ENCODE measurements at places on chromosomes 1 and 21.

GRCh38 chr21:36709030-36709867 lies 10.3 kb downstream of the SIM2 start:
- DNase-seq, result no peak

GRCh38 chr1:61268546-61269240 lies 186.3 kb downstream of the NFIA start:
- peak; percentile 67 for DNase-seq

- DNase-seq, result peak; percentile 89
Measured at GRCh38 chr1:53295726-53296116, 32.1 kb downstream of the LRP8 start.

DNA sequence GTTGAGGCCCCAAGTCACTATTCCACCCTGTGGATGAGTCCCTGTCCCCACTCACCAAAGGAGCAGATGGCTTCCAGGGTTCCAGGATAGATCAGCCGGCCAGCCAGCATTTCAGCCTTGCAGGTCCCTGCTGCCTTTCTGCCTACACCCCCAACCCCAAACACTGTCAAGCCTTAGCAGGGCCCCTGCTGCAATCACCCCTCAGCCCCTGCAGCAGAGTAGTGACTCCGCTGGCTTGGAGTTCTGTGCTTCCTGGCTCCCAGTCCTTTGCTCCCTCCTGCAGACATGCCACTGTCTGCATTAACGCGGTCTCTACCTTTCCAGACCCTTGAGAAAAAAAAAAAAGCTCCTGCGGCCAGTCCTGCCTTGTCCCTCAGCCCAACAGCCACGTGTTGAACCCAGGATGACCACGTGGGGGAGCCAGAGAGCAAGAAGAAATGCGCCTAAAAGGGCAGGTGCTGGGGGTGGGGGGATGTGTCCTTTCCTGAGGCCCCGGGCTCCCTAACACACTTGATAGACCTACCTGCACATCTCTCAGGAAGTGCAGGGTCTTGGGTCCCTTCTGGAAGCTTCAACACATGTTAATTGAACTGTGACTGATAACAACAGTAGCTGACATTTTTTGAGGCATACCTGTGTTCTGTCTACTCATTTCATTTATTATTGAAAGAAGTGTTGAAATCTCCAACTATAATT lies 37.4 kb downstream of the RASSF5 start:
- peak; percentile 81 for DNase-seq

DNA sequence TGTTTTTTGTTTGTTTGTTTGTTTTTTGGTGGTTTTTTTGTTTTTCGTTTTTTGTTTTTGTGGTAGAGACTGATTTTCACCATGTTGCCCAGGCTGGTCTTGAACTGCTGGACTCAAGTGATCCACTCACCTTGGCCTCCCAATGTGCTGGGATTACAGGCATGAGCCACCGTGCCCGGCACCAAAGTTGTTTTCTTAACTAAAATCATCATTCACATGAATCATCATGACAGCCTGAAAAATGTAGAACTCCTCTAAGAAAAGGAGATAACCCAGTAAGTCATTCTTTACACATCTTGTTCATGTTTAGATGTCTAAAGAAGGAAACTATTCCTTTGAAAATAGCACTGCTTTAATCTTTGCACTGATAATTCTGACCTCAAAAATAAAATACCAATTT lies 37.5 kb downstream of the DISP1 start:
- DNase-seq, result no peak

- no peak for DNase-seq
Measured at GRCh38 chr1:220372451-220372850, 100.2 kb upstream of the RAB3GAP2 start.

DNA sequence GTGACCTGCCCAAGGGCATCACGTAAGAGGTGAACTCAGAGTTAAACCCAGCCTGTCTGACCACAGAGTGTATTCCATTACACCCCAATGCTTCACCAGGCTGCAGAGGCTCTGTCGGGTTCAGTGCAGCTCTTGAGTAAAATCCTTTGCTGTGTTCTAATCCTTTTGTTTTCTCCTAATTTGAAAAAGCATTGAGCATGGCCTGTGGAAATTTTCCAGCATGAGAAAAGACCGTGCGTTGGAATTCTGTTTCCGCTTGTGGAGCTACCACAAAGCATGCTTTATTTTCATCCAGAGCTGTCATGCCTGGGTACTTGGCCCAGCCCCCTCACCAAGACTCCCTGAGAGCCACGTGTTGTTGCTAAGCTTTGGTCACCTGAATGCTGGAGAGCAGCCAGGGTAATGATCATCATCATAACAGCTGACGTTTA lies 317.6 kb downstream of the PRDM2 start:
- DNase-seq, result peak; percentile 0

DNA sequence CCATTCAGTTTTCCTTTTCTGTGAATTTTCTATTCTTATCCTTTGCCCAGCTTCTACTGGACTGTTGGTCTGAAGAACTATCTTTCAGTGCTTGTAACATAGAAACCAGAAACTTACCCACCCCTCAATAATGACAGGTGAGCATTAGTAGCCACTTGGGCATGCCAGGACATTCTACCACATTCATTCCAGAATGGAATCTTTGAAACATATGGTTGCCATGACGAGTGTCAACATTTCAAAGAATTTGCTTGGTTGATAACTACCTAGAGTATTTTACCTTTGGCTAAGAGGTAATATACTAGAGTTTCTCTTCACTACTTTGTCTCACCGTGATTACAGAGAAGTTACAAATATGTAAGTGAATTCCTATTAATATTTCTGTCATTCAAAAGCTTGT lies at the start of gene MROH9:
Gene MROH9 (plus strand): TSS at position 304 of the 400 bp plus-strand sequence. CDS start 10,023 bp downstream, outside the sequence.
- no peak for DNase-seq

DNA sequence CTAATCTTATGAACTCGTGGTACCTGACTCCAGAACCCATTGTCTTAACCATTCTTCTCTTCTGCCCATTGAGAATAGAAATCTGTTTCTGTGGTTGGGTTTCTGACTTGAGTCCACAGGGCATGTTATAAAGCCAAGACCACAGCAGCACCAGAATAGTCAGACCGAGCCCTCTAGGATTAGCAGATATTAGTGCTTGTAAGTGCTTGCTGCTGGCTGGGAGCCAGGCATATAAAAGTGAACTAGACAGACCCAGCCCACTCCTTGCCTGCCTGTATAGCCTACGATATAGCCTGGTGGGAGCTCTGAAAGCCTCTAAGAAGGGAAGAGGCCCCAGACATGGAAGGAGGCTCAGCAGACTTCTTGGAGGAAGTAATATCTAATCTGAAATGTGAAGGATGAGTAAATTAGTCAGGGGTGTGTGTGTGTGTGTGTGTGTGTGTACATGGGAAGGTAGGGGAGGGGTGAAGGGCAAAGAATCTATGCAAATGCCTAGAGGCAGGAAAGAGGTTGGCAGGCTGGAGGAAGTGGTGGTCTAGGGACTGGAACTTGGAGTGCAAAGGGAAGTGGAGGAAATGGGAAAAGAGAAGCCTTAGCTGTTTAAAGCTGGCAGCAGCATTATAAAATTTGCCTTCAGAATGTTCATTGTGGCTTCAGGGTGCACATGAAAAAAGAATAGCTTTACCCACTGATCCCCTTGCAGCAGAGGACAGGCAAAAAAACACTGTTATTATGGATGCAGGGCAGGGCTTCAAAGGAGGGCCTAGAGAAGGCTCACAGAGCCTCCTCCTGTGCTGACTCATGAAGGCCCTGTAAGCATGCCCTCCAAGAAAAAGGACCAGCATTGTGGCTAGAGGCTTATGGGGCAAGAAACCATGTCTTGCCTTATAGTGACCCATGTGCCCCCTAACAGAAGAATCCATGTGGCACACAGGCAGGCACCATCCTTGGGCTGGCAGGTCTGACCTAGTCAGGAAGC lies 169.2 kb downstream of the LMX1A start:
- DNase-seq, result peak; percentile 56

DNA sequence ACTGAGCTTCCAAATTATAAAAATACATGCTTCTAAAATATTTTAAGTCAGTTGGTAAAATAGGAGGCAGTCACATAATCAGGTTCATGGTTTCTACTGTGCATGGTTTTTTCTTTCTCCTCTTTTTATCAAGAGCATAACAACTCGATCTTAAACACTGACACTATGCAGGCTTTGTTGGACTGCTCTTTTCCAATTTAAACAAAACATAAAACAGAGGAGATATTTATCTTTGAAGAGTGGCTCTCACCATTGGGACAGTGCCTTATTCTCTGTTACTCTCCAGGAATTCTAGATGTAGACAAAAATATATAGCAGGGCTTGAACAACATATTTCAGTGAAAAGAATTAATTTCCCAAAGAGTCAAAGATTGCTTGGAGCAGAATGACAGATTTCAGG lies 883.5 kb upstream of the ADGRL2 start:
- no peak for DNase-seq

DNA sequence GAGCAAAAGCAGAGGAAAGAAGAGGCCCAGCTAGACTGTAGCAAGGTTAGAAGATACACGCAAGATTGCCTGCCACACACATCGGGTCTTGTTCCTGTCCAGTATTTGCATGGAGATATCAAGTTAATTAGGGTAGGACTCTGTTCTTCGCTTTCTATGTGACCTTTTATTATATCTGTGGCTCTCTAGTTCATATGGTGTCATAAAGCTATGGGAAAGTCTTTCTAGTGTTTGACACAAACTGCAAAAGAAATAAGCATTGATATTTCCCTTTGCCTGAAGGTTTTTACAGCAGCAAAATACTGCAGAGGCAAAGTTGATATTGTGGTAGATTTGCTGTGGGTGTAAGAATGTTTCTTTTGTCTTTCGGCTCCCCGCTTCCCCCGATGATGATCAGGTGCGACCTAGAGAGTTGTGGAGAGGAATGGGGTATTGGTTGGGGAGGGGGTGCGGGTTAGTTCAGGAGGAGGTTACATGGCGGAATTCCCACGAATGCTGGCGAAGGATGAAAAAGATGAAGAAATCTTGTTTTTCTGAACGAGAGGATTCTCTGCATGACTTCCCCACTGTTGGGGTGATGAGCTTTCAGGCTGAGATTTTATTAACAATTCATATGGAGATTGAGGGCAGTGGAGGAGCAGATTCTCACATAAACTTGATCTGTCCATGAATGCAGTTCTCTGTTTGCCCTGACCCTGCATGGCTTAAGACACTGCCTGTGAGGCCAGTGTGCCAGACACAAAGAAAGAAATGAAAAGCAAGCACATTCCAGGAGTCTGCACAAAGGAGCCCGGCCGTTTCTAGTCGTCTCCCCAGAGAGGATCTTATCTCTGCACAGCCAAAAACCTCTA lies 550.2 kb downstream of the USP25 start:
- DNase-seq, result no peak

- DNase-seq, result no peak
Measured at GRCh38 chr1:84802567-84803232, 90.3 kb downstream of the LPAR3 start.

DNA sequence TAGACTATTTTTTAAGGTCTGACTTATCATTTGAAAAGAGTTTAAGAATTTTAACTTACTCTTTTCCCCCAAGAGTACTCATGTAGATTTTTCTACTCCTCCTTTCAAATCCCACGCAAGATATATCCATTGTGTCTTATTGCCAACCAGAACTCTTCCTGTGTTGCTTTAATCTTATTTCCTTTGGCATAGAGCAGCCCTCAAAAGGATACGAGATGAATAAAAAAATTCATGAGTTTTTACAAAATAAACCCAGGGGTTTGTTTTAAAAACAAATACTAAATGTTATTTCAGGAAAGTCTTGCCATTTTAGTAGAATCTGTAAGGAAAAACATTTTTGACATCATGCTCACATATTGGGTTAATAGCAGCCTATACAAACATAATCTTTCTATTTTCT lies 543.2 kb upstream of the CXADR start:
- DNase-seq, result no peak

DNA sequence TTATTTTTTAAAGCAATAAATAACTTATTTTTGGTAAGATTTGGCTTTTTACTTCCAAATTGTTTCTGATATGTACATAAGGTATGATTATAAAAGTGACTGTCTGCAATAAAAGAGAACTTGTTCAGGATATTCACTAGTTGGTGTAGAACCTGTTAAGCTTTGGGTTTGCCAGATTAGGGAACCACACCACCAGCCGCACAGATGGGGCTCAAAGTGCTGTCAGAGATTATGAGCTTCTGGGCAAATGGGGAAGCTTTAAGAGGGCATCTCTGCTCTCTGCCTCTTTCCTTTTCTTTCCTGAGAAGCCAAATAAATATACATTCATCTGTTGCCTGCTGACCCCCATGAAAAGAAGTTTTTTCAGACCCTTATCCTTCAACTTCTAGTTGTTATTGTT lies 25.4 kb downstream of the IVNS1ABP start:
- DNase-seq, result peak; percentile 14

- peak; percentile 73 for DNase-seq
Measured at GRCh38 chr1:43602990-43603389, 47.0 kb upstream of the KDM4A start.

GRCh38 chr1:14662116-14662515 lies 63.6 kb downstream of the KAZN start:
- DNase-seq, result no peak

- peak; percentile 51 for DNase-seq
Measured at GRCh38 chr1:180256341-180257027, 26.4 kb downstream of the LHX4 start.

DNA sequence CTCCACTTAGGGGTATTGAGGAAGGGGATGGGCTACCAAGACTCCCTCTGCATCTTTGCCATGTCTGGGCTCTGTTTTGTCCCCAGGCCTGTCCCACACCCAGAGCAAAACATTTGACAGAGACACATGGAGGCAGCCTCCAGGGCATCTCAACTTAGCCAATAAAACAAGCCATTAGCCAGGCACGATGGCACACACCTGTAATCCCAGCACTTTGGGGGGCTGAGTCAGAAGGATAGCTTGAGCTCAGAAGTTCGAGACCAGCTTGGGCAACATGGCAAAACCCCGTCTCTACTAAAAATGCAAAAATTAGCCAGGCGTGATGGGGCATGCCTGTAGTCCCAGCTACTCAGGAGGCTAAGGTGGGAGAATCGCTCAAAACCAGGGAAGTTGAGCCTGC lies 120.3 kb upstream of the IPO9 start:
- no peak for DNase-seq

GRCh38 chr21:15764878-15765277 lies 35.1 kb downstream of the USP25 start:
- DNase-seq, result no peak

DNA sequence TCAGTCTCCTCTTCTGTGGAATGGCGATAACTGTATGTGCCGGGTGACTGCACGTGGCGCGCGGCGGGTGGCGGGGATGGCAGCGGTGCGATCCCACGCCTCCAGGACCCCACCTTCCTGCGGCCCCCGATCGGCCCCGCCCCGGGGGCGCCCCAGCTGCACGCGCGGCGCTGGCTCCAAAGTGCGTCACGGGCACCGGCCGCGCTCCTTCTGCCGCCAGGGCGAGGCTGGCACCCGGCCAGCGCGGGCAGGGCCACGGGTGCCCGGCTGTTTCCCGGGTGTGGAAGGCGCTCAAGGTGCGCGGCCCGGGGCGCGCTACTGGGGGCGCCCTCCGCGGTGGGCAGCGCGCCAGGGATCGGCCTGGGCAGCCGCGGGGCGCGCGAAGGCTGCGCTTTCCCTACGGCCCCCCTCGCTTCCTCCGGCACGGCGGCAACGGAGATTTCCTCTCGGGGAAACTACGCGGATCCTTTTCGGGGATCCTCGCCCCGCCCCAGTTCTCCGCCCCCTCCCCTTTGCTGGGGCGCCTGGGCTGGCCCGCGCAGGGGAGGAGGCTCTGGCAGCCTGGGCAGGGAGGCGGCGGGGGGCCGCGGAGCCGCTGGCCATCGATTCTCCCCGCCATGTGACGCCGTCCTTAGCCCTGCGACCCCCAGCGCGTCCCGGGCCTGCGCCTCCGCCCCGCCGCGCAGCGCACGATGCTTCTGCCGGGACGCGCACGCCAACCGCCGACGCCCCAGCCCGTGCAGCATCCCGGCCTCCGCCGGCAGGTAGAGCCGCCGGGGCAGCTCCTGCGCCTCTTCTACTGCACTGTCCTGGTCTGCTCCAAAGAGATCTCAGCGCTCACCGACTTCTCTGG lies at the start of gene EVA1C:
Gene EVA1C (plus strand): TSS at position 545 of the 853 bp plus-strand sequence. CDS start 148 bp downstream, at position 693.
- peak; percentile 83 for DNase-seq

- no peak for DNase-seq
Measured at GRCh38 chr1:185520188-185520920, 203.3 kb upstream of the IVNS1ABP start.
